ENCODE measurements at places on chromosomes 11 and 22. TPM values are rescaled to one million over a fixed set of nuclear protein-coding genes. Genes with fewer than 3 reads are reported as not detected.

FREY1 gene
- polyA plus RNA-seq = 0.31 TPM

OR4A47 gene
- polyA plus RNA-seq = not detected

C11orf16 gene
- polyA plus RNA-seq = 0.08 TPM

PNPLA5 gene
- not detected for polyA plus RNA-seq

OAF gene
- 25.7 TPM for polyA plus RNA-seq

OR51B4 gene
- polyA plus RNA-seq = not detected

GRCh38 chr11:76610871-76611475 is 59.6 kb downstream of the LRRC32 start:
- DNase-seq = no peak

DNA sequence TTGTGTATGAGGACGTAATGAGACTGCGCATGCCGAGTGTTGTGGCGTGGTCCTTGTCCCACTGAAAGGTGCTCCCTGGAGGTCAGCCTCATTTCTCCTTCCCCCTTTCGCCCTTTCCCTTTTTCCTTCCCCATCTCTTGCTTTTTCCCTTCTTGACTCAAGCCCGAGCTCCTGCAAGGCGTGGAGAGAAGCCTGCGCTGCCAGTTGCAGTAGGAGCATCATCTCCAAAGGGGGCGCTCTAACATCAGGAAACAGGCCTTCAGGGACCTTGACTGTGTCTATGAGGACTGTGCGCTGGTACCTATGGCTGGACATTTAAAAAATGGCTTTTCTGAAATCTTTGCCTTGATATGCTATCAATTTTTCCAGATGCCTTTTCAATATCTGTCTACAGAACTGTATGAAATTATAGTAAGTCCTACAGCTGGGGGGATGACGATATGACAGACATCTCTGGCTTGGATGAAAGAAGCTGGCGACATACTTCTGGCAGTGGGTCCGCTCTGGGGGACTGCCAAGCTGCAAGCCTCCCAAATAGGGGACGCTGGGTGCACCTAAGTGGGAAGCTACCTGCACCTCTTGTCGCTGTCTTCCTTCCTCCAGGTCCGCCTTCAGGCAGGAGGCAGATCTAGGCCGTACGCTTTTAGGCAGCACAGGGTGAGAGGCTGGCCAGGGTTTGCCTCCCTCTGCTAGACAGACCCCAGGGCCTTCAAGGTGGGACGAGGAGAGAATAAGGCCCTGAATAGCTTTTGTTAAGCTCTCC is 96.5 kb downstream of the NXPE2 start:
- peak; percentile 33 for DNase-seq

GRCh38 chr11:995752-996420 is 40.6 kb downstream of the MUC6 start:
- no peak for DNase-seq

- DNase-seq = no peak
Observed at GRCh38 chr22:33209930-33210784, 152.0 kb upstream of the SYN3 start.

GRCh38 chr11:44529895-44530412 is 35.5 kb upstream of the CD82 start:
- DNase-seq = no peak

DNA sequence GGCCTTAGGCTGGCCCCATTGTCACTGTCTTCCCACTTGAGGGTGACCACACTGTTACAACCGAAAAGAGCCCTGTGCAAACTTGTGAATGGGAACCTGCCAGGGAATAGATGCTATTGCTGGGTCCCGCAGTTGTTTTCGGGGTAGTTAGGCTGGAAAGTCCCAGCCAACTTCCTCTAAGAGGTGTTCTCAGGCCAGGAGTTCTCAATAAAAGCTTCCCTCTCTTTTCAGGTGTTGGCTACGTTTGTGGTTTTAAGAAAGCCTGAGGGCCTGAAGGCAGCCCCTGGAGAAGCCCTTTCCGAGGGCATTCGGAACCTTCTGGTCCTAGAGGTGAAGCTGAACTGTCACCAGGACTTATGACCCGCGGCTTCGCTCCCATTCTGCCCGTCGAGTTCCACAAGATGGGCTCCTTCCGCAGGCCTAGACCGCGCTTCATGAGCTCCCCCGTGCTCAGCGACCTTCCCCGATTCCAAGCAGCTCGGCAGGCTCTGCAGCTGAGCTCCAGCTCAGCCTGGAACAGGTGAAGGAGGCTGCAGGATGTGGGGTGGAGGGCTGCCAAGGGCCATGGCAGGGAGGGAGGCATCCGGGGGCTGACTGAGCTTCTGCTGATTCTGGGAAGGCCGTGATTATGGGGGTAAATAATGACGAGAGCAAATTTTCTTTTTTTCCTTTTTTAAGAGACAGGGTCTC is 104.8 kb downstream of the PRR5L start:
- no peak for DNase-seq

GRCh38 chr22:30955153-30955552 is 13.4 kb downstream of the MORC2 start:
- no peak for DNase-seq

GRCh38 chr11:76599041-76600013 is 71.2 kb downstream of the LRRC32 start:
- no peak for DNase-seq

DNA sequence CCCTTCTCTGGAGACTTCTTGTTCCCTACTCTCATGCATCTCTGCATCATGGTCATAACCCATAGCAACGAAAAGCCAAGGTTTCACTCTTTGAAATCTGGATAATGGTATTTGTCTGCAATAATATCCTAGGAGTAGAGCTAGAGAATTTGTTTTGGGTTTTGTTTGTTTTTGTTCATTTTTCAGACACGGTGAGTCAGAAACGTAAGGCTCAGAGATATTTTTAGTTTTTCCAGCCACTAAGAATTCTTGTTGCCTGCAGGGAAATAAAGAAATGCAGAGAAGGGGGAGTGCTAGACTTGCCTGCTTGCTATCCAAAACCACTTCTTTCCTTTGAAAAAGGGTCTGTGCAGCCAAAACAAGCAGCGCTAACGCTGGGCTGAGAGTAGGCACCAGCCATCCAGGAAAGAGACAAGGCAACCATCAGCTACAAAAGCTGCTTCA is 26.0 kb downstream of the POU2AF3 start:
- peak; percentile 70 for DNase-seq

- DNase-seq = no peak
Observed at GRCh38 chr11:122670131-122670530, 14.6 kb downstream of the UBASH3B start.

DNA sequence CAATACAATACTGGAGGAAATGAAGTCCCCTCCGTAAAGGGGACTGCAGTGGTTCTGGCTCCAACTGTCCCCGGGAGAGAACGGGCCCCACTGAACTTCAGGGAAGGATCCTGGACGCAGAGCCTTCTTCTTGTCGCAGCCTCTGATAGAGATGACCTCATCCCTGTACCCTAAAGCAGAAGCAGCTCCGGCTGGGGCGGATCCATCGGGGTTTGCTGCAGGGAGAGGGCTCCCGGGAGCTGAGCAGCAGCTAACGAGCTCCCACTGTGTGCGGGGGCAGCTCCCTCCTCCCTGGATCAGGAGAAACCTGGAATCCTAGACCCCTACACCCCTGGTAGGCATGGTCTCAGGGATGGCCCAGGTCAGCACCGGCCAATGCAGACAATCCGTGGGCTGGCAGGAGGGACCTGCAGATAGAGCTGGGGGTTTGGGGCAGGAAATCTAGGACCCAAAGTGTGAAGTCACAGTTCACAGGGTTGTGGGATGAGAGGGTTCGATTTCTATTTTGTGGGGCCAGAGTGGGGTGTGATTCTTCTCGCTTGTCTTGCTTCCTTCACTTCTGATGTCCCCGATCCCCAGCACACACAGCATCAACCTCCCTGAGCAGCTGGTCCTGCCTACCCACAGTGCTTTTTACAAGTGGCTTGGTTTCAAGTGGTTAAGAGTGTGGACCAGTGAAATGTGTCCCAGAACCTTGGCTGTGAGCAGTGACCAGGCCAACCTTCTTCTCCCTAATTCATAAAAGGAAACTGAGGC is 12.9 kb downstream of the KIAA0930 start:
- no peak for DNase-seq

GRCh38 chr11:456533-456932 is 6.5 kb downstream of the PTDSS2 start:
- no peak for DNase-seq

DNA sequence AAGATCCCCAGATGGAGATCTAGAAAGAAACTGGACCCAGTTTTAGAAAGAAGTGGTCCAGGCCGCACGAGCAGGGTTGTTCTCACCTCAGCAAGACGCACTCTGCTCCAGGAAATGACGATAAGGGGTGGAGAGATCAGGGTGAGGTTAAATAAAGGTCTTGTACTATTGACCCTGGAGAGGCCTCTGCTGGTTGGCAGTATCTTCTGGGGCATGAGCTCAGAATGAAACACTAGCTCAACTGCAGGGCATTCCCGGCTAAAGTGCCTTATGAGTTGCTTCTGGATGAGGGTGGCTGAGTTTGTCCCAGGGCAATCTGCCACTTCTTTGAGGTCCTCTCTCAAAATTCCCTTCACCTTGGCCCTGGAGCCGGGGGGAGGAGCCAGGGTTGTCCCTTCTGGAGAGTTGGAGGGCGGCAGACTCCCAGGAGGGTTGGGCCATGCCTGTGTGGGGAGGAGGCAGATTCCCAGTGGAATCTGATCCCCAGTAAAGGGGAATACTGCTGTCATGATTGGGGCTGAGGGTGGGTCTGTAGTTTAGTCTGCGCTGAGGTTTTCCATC is 10.9 kb downstream of the USP2 start:
- no peak for DNase-seq

GRCh38 chr22:19759427-19760057 is 1.0 kb upstream of the TBX1 start:
- no peak for DNase-seq

DNA sequence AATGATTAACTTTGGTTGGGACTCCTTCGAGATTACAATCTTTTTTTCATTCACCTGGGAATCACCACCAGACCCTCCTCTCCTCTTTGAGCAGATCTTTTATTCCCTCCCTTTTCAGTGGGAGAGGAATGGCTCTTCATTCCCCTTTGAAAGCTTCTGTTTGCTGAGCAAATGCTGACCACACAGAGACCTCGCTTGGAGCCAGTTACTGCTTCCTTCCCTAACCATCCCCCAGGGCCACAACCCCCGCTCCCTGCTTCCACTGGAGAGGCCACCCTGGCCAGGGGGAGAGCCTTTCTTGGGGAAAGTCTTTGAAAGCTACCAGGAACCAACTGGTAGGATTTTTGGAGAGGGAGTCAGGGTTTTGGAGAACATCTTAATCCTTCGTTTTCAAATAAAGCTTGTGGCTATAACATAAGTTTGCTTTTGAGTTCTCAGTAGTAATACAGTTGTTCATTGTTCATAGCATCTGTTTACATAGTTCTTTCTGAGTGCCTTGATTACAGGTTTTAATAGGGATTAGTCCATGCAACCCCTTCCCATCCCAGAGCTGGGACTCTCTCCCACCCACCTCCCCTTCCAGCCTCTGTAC is 138.4 kb downstream of the DBX1 start:
- DNase-seq = no peak

DNA sequence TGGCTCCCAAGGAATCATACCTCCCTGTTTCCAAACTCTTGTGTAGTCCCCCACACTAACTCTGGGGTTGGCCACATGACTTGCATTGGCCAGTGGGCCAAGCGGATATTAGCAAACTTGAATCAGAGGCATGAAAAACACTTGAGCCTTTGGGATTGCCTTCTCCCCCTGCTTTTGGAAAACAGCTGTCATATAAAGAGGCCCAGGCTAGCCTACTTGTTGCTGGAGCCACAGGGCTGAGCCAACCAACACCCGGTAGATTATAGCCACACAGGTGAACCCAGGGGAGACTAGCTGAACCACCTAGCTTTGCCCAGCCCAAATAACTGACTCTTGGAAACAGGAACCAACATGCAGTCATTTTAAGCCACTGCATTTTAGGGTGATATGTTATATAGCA is 354.8 kb downstream of the TENM4 start:
- peak; percentile 39 for DNase-seq

DNA sequence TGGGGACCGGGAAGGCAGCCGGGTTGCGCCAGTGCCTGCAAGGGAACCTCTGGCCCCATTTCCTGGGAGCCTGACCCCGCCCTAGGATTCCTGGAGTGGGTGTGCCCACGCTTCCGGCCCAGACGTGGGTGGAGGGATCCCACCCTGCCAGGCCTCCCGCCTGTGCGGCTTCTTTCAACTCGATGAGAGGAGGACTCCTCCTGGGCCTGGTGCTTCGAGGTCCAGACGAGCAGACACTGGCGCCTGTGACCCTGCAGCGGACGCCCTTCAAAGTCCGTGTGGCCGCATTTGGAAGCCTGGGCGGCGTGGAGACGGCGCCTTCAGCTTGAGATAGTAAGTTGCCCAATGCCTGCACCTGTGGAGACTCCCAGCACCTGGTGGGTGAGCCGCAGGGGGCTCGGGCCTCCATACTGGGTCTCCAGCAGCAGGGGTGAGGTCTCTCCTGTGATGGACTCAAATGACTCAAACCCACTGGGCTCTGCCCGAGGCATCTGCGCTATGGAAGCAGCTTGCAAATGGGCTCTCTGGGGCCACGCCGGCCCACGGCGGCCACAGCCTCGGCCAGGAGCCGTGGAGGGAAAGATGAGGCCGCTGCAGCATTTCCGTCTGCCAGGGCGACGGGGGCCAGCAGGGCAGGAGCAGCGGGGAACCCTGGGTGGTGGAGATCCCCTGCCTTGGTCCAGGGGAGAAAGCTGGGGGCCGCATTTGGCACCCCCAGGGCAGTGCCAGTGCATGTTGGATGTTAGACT is 64.3 kb upstream of the PPARA start:
- DNase-seq = no peak

GRCh38 chr22:22556995-22557925 is 1.8 kb downstream of the PRAME start:
- no peak for DNase-seq

- no peak for DNase-seq
Observed at GRCh38 chr11:57680552-57680874, 12.6 kb downstream of the ZDHHC5 start.

DNA sequence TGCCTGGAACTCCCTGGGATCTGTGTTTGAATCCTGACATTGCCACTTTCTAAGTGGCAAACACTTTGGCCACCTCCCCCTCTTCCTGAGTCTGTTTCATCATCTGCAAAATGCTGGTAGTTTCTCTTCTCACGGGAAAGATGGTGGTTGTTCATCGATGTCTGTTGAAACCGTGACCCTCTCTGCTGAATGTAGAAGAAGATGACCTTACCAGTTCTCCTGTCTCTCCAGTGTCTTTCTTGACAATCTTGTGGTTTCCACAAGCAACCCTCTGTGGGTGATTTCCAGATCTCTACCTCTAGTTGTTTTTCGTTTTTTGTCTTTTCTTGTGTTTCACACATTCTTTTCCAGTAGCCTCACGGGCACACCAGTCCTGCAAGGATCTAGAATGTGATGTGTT is 27.5 kb downstream of the ZBTB16 start:
- no peak for DNase-seq

DNA sequence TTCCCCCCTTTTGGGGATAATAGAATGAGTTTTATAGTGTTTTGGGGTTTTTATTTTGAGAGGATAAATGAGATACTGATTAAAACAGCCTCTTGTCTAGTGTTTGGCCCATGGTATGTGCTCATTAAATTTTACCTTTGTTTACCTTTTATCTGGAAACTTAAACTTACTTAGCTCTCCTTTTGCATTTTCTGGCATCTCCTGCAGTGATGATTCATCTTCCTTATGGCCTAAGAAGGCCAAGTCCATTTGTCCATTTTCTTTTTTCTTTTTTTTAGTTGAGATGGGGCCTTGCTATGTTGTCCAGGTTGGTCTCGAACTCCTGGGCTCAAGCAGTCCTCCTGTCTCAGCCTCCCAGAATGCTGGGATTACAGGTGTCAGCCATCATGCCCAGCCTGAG is 156.3 kb downstream of the COMMD9 start:
- DNase-seq = no peak

All from muscle of back (tissue), 13 donors.